Putamen (tissue), 1 donor: ENCODE measurements at places on chromosomes 7 and 10.

DNA sequence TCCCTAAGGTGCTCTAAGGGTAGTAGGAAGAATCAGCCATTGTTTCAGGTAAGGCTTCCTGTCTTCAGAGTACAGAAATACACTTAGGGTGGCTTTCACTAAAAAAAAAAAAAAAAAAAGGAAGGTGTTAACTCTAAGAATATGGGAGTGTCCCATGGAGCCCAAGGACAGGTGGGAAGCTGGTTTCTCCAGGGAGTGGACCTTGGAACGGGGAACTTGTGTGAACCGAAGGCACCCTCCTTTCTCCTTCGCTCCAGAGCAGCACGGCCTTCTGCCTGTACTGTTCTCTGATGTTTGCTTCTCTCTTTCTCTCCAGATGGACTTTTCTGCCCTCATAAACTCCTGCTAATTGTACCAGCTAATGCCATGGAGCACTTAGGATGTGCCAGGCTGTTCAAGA lies 6.2 kb downstream of the OPALIN start:
- no peak for DNase-seq

GRCh38 chr7:100673942-100674410 lies 436 bp downstream of the GNB2 start:
- DNase-seq: peak; percentile 34

DNA sequence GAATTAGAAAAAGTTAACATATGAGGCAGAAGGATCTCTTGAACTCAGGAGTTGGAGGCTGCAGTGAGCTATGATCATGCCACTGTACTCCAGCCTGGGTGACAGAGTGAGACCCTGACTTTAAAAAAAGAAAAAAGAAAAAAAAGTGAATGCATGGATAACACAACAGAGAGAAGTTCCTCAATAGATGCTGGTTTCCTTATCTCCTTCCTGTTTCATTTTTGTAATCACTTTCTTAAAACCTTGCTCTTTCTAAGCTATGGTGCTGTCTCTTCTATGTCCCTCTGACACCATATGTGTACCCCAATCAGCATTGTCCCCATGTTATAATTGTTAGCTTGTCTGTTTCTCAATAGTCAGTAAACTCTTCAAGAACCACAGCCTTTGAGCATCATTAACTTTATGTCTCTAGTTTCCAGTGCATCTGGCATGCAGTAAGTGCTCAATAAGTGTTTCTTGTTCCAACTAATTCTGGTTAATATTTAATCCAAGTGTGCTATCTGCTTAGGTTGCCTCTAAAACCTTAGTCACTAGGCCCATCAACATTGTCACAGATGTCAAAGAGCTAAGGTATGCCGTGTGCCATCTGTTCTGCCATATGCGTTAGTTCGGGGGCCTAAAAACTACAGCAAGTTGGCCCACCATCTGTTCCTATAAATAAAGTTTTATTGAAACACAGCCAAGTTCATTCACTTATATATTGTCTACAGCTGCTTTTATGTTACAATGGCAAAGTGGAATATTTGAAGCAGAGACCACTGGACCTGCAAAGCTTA lies 36.2 kb downstream of the MPP7 start:
- no peak for DNase-seq

GRCh38 chr7:26964156-26964808 lies 99.9 kb upstream of the SKAP2 start:
- no peak for DNase-seq

DNA sequence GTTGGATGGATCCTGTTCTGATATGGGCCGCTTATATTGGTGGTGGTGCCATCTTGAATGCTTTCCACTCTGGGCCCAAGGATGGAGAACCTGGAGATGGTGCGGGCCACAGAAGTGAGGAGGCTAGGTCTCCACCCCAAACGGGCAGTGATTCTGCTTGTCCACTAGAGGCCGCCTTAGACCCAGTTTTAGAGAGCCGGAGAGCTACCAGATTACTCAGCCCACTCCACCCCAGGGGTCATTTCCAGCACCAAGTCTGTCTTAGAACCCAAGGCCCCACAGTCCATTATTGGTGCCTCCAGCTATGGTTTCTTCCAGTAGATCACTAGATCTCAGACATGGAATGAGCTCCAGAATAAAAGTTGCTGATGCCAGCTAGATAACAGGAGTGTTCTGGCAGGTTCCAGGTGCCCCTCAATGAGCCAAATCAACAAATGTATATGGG lies 11.8 kb upstream of the CAMK2G start:
- peak; percentile 50 for DNase-seq

- no peak for DNase-seq
Measured at GRCh38 chr7:91771394-91771793, 109.1 kb downstream of the MTERF1 start.

GRCh38 chr10:93553482-93554315 lies 12.8 kb upstream of the FFAR4 start:
- DNase-seq: no peak

GRCh38 chr7:65975814-65976445 lies 6.1 kb downstream of the GUSB start:
- DNase-seq: no peak

DNA sequence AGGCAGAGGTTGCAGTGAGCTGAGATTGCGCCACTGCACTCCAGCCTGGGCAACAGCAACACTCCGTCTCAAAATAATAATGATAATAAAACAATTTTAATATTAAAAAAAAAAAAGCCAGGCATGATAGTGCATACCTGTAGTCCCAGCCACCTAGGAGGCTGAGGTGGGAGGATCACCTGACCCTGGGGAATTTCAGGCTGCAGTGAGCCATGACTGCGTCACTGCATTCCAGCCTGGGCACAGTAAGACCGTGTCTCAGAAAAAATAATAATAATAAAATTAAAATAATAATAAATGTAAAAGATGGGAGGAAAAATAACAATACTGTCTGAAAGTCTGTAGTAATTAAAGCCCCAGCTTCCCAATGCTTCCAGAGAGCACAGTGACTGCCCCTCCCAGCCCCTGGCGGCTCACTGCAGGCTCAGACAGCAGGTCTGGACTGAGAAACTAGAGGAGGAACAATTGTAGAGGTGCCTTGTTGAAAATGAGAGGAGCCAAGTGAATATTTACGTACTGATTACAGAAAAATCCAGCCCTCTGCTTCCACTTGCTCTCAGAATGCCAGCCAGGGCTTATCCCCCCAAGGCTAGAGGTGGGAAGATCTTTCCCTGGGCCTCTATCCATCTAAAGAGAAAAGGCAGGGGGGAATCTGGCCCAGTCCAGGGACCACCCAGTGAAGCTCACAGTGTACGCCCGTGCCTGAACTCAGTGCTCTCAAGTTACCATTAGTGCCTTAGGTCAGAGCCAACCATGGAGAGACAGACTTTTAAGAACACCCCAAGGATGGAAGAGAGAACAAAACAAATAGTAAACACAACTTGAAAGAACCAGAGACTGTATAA lies 112.8 kb downstream of the PARD3 start:
- DNase-seq: no peak

GRCh38 chr7:18647582-18647981 lies 152.0 kb downstream of the HDAC9 start:
- DNase-seq: no peak

GRCh38 chr7:25105911-25106310 lies 19.1 kb downstream of the CYCS start:
- no peak for DNase-seq

GRCh38 chr7:108360058-108360800 lies 96.0 kb downstream of the NRCAM start:
- DNase-seq: no peak

DNA sequence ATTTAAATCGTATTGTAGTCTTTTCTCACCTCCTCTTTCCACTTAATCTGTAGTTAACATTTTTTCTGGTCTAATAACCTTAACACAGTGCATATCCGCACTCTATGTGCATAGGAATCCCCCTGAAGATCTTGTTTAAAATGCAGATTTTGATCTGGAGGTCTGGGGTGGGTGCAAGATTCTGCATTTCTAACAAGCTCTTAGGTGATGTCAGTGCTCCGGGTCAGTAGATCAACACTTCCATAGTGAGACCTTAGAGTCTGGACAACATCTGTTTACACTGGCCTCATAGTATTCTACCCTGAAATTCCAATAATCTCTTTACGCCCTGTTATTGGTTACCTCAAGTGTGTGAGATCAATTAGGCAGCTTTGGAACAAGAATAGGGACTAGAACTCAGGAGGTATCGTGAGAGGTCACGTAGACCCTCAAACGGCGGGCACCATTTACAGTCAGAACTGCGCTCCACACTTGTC lies 434 bp upstream of the PLEKHA8 start:
- no peak for DNase-seq

- DNase-seq: no peak
Measured at GRCh38 chr7:103079836-103080235, 4.9 kb downstream of the ARMC10 start.

GRCh38 chr10:128626397-128627000 lies 500.3 kb upstream of the MKI67 start:
- DNase-seq: no peak

DNA sequence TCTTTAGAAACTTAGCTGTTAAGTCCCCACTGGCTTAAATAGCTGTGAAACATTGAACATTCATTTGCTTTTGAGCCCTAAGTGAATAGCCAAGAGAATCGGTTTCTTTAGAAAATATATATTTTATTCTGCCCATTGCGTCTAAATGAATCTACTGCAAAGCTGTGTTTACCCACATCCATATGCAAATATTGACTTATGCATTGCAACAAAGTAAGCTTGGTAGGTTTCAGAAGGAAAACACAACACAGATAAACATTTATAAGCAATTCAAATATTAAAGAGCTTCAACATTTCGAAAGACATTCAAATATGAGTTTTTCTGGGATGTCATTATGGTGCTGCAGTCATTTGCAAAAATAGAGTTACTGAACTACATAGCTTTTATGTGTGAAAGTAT lies 257.3 kb downstream of the SH2D4B start:
- DNase-seq: no peak

DNA sequence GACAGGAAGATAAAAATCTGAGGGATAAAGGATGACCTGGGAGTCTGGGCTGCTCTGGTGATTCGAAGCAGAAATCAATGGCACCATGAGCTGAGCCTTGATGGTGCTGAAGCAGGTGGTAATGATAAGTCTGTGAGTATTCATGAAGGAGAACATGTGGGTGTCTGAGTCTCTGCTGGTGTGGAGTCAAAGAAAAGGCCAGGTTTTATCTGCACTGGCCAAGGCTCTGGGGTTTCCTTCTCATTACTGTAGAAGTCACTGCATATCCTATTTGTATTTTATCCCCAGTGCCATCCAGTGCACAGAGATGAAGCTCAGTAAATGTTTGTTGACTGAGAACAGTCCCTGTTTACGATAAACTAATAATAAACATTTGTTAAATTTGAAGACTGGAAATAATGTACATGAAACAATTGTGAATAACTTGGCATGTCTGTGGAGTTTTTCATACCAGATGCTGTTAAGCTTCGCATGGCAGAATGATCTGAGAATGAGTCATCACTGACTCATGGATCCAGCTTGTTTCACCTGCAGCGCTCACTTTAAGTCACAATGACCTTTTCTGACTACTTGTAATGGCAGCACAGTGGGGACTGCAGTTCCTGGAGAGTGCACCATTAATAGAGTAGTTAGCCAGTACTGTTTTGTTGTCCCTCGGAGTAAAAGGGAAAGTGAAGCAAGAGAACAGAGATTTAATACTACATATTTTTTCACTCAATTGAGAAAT lies 538.5 kb downstream of the HTR7 start:
- DNase-seq: peak; percentile 46

GRCh38 chr7:134618756-134619530 lies 27.7 kb upstream of the BPGM start:
- no peak for DNase-seq

GRCh38 chr10:49313501-49314070 lies 14.6 kb downstream of the C10orf71 start:
- DNase-seq: no peak

- DNase-seq: peak; percentile 37
Measured at GRCh38 chr10:100743626-100744135, 1.7 kb upstream of the PAX2 start.

- no peak for DNase-seq
Measured at GRCh38 chr7:39386718-39387117, 179.5 kb upstream of the YAE1 start.

DNA sequence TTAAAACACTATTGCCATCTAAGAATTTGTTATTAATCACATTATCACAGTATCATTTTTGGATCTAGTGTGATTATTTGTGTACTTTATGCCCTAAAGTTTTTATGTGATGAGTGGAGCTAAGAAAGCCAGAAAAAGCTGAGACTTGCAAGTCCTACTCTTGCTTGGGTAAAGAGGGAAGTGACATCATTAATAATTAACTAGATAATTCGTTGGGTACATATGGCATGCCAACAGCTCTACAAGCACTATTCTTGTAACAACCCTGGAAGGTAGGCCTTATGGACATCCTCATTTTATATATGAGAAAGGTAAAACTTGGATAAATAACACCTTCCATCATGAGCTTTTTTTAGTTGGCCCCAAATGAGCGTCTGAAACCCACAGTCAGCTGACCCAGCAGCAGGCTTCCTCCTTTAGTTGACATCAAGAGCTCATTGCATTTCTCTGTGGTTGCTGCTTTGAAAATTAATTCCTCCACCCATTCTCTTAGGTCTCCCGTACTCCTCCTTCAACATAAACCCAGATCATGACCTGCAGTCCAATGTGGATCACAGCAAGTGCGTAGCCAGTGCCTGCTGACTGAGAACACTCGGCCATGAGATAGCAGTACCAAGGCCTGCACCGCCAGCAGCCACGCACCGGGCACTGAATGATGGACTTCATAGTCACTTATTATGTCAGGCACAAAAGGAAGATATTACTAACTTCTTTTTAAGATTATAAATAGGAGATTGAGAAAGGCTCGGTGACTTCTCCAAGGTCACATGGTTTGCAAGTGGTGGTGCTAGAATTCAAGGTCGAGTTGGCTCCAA lies 292.0 kb upstream of the AOAH start:
- no peak for DNase-seq

DNA sequence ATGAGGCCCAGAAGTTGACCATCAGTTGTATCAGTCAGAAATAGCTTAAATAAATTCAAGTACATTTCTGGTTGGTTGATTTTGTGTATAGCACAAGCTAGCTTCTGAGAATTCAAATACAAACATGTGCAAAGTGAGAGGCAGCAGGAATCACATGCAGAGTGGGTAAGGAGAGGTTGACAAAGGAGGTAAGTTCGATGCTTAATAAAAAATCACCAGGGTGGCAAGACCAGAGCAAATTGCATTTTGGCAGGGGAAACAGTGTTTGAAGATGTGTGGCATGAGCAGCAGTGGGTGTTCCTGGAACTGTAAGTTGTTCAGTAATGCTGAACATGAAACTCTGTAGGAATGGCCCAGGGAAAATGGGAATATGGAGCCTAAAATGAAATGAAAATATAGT lies 52.6 kb downstream of the GNAI1 start:
- DNase-seq: peak; percentile 47

DNA sequence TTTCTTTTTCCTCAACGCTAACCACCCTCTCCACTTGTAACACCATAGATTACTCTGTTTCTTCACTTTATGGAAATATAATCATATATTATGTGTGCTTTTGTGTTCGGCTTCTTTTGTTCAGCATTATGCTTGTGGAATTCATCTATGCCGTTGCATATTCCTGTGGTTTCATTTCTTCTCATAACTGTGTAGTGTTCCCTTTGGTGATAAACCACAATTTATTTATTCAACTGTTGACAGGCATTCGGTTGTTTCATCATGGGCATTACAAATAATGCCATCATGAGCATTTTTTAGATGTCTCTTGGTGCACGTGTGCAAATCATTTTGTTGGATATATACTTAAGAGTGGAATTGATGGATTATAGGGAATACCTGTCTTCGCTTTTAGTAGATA lies 12.1 kb downstream of the AVL9 start:
- DNase-seq: no peak
